ENCODE measurements at places on chromosomes 12 and 14.

GRCh38 chr14:74065746-74066575 lies 18.3 kb downstream of the ALDH6A1 start:
- no peak for DNase-seq

DNA sequence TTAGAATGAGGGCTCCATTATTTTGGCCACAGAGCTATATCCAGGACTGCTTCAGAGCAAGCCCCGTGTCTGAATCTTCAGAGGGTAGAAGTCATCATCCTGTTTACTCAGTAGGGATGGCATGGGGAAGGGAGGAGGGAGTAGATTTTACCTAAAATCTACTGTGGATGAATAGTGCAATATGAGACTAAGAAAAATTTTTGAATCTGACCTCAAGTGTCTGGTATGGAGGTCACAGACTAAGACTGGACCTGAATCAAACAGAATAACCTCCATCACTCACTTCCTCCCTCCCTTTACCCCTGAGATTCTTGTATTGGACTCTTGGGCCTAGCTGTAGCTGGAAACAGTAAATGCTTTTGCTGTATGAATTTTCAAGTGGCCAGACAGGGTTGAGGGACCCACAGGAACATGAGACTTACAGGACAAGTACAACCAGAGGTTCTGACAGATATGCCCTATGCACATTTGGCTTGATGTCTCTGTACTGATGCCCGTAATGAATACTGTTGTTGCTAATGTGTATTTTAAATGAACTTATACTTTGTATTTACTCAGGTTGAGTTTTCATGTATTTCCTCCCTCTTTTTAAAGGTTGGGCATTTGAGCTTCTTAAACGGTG lies 78.5 kb downstream of the CCDC91 start:
- no peak for DNase-seq

GRCh38 chr12:80143537-80143936 lies 44.2 kb downstream of the OTOGL start:
- DNase-seq: no peak

- DNase-seq: no peak
These were observed 196.3 kb upstream of the PLEKHG7 start for GRCh38 chr12:92506460-92506859.

GRCh38 chr14:59529189-59529588 lies 44.9 kb downstream of the JKAMP start:
- DNase-seq: no peak

- no peak for DNase-seq
These were observed 145.2 kb downstream of the ADAMTS20 start for GRCh38 chr12:43406801-43407200.

GRCh38 chr14:55698051-55698450 lies 118.0 kb downstream of the KTN1 start:
- no peak for DNase-seq

DNA sequence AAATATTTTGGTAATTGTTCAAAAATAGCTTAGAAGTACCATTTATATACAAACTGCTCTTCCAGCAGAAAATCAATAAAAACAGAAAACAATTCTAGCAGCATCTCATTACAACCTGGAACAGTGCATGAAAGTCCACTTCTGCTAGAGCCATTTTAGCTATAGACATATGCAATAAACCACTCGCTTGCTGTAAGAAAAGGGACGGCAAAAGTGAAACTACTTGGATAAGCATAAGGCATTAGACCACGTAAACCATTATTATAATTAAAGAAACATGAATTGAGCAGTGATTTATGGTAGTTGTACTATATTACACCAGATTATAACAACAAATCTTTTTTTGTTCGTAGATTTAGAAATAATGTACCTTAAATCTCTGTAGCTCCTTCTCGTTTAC lies 48.7 kb downstream of the LRIG3 start:
- no peak for DNase-seq
